Activated naive CD8-positive, alpha-beta T cell treated with anti-CD3 and anti-CD28 coated beads, Interleukin-2, amount 10 ng/mL, durations not matched to agents 7 days and 5 days (primary cell): ENCODE measurements at places on chromosomes 6 and 20. TPM values are rescaled to one million over a fixed set of nuclear protein-coding genes. Genes with fewer than 3 reads are reported as not detected.

DNA sequence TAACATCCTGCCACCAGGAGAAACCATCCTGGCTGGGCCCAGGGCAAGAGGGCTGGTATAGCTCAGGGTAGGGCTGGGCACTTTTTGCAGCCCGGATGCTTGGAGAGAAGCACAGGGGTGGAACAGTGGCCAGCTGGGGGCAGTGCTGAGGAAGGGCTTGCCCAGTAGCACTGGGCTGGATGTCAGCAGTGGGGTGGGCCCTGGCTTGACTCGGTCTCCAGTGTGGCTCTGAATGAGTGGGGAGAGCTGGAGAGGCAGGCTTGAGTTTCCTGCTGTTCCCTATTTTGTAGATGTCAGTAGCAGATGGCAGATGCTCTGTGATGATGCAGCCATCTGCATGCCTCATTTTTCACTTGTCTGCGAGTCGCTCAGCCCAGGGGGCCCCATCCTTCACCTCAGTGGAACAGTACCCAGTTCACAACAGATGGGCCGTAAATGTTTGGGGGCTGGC lies 56.3 kb upstream of the TULP1 start:
- DNase-seq: peak; percentile 55

DNA sequence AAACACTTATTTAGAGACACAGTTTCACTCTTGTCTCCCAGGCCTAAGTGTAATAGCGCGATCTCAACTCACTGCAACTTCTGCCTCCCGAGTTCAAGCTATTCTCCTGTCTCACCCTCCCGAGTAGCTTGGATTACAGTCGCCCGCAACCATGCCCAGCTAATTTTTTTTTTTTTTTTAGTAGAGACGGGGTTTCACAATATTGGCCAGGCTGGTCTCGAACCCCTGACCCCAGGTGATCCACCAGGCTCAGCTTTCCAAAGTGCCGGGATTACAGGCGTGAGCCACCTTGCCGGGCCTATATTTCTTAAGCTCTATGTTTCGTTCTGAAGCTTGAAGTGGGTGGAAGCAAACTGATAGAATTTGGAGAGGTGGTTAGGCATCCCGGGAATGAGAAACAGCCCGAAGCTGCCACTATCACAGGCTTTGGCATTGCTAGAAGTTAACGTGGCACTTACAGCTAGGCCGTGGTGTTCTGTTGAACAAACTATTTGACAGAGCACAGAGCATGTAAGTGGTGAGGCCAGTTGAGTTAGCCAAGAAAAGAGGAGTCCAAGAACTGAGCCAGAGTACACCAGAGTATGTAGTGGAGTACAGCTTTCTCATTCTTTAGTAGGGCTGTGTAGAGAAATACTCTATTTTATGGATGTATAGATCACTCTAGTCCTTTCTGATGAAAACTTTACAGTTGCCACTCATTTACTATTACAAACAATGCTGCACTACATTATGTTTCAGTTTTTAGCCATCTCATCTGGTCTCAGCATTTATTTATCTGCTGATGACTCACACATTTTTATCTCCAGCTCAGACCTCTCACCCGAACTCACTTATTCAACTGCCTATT lies 62.0 kb upstream of the HFE start:
- DNase-seq: no peak

TRERF1 gene
- total RNA-seq: 21.4 TPM

DNA sequence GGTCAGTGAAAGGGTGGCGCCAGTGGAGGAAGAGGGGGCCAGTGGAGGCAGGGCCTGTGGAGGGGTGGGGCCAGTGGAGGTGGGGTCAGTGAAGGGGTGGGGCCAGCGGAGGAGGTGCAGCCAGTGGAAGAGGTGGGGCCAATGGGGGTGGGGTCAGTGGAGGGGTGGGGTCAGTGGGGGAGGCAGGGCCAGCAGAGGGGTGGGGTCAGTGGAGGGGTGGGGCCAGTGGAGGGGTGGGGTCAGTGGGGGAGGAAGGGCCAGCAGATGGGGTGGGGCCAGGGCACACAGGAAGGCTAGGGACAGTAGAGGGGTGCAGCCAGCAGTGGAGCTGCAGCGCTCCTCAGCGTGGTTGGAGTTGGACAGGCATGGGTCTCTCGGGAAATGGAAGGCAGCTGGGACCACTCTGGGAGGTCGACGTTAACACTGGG lies 18.7 kb downstream of the ADRM1 start:
- no peak for DNase-seq

GRCh38 chr20:2299301-2299700 lies 3.5 kb downstream of the TGM3 start:
- DNase-seq: no peak

DNA sequence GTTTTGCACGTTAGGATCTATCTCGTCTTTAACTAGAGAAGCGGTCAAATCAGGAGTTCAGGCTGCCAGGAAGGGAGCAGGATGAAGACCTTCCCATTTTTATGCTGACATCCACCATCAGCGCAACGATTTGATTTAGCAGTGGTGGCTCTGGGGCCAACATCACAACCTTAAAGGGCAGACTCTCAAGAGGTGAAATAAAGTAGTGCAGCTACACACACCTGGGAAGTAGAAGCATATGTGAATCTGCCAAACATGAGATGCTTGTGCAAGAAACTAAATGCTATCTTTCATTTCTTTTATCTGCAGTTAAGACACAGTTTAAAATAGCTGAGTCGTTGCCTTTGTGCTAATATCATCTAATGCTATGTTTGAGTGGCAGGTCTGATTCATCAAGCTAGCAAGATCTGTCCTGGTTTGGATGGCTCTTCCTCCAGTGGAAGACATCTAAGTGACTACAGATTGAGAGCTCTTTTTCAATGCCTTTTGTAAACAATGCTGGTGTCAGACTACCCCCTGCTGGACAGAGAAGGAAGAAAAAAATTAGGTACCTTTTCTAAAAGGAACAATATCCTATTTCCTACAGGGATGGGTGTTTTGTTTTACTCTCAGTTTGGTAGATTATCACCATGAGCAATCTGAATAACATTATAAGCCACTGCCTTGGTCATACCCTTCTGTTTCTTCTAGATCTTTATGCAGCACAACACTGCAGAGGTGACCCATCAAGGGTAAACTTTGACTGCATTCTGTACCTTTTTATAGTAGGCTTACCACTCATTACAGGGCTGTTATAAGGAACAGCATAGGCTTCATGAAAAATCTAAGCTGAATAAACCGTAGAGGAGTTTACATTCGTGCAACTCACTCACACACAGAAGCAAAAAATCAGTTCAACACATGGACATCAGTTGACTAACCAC lies 171.6 kb upstream of the FBXL4 start:
- no peak for DNase-seq

ELOVL2 gene
- not detected for total RNA-seq

DNA sequence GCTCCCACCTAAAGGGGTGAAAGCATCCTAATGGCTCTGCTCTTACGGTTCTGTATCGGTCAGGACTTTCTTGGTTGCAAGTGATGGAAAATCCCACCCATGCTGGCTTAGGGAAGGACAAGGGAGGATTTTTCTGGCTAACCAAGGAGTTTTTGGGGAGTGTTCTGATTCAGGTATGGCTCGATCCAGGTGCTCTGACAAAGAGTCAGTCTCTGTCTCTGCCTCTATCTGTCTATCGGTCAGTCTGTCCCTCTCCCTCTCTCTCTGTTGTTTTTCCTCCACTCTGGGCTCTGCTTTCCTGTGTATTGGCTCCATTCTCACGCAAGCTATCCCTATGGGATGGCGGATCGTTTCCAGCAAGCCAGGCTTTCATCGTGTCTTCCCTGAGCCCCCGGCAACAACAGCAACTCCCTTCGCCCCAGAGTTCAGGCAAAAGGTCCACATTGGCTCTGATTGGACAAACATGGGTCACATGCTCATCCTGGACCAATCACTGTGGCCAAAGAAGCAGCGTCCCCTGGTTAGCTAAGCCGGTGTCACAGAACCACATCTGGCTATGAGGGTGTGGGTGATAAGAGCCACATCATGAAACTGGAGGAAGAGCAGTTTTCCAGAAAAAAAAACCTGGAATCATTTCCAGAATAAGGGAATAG lies 160.3 kb downstream of the BMP7 start:
- no peak for DNase-seq

DNA sequence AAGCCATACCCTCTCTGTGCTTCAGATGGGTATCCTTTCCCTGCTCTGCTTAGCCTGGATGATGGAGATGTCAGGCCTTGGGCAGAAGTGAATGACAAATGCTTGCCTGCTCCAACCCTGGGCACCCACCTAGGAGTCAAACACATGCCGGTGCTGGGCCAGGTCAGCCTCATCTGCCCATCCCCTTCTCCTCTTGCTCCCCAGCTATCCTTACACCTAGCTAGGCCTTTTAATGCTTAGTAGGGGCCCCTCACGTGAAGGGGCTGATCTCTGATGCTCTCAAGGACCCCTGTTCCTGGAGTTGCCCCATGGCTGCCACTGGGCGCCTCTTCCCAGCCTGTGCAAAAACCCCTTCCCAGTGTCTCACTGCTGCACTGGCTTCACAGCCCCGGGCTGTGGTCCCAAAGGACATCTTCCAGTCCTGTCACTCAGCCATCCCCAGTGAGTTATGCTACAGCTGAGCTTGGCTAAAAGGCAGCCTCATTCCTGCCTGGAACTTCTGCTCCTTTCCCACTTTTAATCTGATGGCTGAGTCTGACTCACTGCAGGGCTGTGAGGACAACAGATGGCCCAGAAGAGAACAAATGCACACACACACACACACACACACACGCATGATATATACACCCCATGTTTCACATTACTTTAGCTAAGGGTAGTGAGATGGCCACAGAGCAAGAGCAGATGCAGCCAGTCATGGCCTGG lies 12.8 kb upstream of the SDCBP2 start:
- DNase-seq: no peak

ABHD16B gene
- total RNA-seq: not detected

- peak; percentile 78 for DNase-seq
Measured at GRCh38 chr6:156777577-156778453, 637 bp downstream of the ARID1B start.

- DNase-seq: no peak
Measured at GRCh38 chr6:62298745-62299392, 12.8 kb upstream of the KHDRBS2 start.

SLC22A23 gene
- 1.2 TPM for total RNA-seq

- DNase-seq: peak; percentile 41
Measured at GRCh38 chr6:137661601-137662000, 167.4 kb upstream of the OLIG3 start.

CYP39A1 gene
- total RNA-seq: not detected

DNA sequence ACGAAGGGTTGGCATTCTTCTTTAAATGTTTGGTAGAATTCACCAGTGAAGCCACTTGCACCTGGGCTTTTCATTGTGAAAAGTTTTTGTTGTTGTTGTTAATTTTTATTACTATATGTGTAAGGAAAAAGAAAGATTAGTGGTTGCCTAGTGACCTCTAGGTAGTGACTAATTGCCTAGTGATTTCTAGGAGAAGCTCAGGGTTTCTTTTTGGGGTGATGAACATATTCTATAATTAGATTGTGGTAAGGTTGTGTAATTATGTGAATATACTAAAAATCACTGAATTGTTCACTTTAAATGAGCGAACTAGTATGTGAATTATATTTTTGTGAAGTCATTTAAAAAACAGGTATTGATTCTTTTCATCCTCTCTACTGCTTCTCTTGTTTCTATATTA lies 123.8 kb upstream of the TMEM170B start:
- no peak for DNase-seq

DNA sequence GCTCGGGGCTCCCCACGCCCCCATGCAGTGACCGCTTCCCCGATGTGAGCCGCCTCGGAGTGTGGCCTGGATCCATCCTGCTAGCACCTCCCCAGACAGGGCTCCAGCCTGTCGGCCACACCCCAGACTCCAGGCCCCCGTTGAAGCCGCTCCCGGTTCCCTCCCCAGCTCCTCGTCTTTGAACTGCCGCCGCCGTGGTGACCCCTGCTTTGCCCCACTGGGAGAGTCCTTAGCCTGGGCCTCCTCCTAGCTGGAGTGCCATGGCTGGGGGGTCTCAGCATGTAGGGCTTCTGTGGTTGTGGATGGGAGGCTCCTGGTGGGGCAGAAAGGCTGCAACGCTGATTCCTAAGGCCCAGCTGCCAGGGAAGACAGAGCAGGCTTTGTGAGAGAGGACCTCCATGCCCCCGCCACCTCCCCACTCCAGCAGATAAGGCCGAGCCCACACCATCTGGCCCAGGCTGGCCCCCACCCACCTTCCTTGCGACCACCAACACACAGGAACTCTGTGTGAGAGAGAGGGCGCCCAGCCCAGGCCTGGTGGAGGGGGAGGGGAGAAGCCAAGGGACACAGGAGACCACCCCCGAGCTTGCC lies 11.4 kb downstream of the FOXS1 start:
- no peak for DNase-seq

- no peak for DNase-seq
Measured at GRCh38 chr6:27426045-27426620, 37.6 kb downstream of the ZNF391 start.

GRCh38 chr6:105301072-105301503 lies 101.8 kb downstream of the PREP start:
- no peak for DNase-seq

DNA sequence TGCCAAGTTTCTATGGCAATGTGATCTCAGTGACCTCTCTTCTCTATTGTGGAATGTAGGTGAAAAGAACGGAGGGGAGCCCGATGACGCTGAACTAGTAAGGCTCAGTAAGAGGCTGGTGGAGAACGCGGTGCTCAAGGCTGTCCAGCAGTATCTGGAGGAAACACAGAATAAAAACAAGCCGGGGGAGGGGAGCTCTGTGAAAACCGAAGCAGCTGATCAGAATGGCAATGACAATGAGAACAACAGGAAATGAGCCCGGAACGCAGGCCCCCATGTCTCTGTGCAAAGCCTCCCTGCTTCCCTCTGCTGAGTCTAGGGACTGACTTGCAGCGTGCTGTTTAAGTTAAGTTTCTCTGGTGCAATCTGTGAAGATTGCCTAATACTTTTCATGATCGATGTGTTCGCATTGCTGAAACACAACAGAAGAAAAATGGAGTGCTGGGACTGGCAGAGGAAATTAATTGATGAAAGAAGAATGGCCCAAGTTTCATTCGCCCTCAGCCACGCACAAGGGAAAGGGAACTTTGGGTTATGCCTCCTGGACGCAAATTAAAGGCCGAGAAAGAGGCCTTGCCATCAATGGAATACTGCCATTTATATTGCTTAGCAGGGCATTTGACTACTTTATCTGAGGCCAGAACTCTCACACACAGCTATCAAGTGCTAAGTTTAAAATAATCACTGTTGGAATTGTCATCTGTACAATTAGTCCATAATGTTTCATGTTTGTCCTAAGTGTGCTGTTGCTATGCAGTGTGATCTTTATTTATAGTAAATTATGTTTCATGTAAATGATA lies 146.4 kb downstream of the AKAP7 start:
- DNase-seq: peak; percentile 62

- no peak for DNase-seq
Measured at GRCh38 chr6:2110504-2110903, 134.9 kb downstream of the GMDS start.

TULP4 gene
- 48.7 TPM for total RNA-seq
